ENCODE measurements at places on chromosomes 1 and 21.

DNA sequence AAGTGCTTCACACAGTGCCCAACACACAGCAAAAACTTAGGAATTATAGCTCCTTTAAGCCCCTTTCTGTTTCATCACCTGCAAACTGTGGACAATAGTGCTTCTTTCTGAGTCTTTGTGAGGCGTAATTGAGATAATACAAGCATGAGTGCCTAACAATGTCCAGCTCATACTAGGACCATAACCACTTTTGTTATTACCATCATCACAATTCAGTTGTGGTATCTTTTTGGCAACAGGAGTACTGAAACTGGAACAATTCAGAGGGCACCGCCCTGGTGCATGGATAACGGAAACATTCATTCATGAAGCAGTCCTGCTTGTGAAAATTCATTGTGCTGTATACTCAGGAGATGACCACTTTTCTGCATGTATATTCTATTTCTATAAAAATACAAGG lies 18.2 kb downstream of the DNAJC11 start:
- no peak for DNase-seq

DNA sequence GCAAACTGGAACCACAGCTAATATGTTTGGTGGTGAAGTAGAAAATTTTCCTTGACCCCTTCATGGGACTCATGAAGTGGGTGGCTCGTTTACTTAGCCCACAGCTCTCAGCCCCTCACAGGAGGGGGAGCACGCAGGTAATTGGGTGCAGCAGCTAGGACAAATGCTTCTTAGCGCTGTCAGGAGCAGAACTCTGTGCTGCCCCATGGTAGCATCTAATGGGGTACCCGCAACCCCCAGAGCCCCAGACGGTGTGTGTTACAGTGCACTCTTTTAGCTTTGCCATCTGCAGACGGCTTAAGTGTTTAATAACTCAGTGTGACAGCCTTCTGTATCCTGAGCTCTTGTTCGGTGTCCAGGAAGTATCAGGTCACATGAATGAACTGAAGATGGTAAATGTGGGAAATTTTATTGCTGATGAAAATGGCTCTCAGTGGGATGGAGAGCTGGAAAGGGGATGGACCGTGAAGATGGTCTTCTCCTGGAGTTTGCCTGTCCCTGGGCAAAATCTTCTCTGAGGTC lies 189.6 kb upstream of the ZRANB2 start:
- no peak for DNase-seq

- DNase-seq, result peak; percentile 44
Measured at GRCh38 chr21:33490991-33491372, 534 bp downstream of the DNAJC28 start.

- DNase-seq, result no peak
Measured at GRCh38 chr1:183585038-183585437, 5.2 kb downstream of the NCF2 start.

- no peak for DNase-seq
Measured at GRCh38 chr1:177922209-177922608, 47.6 kb downstream of the SEC16B start.

- DNase-seq, result no peak
Measured at GRCh38 chr1:42529724-42530181, 66.7 kb downstream of the CCDC30 start.

- peak; percentile 64 for DNase-seq
Measured at GRCh38 chr1:232218955-232219865, 410.7 kb downstream of the SIPA1L2 start.

DNA sequence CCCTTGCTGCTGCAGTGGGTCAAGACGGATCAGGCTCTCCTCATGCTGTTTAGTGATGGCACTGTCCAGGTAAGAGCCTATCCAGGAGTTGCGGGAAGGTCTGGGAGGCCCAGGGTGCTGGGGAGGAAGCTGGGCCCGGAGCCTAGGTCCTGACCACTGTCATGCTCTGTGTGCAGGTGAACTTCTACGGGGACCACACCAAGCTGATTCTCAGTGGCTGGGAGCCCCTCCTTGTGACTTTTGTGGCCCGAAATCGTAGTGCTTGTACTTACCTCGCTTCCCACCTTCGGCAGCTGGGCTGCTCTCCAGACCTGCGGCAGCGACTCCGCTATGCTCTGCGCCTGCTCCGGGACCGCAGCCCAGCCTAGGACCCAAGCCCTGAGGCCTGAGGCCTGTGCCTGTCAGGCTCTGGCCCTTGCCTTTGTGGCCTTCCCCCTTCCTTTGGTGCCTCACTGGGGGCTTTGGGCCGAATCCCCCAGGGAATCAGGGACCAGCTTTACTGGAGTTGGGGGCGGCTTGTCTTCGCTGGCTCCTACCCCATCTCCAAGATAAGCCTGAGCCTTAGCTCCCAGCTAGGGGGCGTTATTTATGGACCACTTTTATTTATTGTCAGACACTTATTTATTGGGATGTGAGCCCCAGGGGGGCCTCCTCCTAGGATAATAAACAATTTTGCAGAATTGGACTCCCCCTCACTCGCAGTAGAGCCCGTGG lies 1.7 kb downstream of the DYNLT4 start:
- no peak for DNase-seq

DNA sequence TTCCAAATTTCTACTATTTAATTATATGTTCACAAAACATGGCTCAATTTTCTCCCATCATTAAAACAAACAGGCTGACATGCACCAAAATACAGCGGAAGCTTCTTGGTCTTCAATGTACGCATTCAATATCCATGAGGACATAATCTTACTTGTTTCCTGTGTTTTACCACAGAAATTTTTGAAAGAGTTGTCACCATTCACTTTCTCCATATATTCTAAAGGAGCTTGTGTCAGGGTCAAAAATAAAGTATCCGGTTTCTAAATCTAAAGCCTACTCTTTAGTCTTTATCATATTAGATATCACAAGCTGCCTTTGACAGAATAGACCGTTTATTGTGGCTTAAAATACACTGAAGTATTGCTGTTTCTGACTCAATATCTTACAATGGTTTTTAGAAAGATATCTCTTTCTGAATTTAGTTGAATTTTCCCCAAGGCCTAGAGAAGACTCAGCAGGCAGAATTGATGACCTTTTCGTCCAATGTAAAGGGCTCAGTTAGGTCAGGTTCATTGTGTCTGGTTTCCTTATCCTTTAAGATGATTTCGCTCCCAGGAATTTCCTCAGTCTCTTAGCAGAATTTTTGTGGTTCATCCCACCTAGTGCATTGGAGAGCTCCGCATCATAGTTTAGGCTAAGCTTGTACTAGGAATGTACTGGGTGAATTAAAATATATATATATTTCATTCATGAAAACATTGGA lies 717.2 kb downstream of the NCAM2 start:
- no peak for DNase-seq

DNA sequence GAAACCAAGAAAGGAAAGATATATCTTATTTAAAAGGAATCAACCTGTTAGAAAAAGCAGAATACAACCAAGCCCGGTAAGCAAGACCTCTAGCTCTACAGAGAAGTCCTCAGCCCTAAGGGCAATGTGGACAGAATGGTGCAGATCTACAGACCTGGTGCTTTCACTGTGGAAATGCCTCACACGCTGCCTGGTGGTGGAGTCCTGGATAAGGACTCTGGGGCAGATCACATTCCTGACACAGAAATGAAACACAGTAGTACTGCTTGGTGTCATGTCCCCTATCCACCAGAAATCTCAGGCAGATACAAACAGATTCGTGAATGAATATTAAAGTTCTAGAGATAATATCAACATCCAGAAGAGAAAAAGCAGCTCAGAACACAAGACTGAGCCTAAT lies 6.8 kb downstream of the CNN3 start:
- DNase-seq, result no peak

GRCh38 chr1:43008115-43009060 lies 49.7 kb upstream of the SLC2A1 start:
- DNase-seq, result no peak

DNA sequence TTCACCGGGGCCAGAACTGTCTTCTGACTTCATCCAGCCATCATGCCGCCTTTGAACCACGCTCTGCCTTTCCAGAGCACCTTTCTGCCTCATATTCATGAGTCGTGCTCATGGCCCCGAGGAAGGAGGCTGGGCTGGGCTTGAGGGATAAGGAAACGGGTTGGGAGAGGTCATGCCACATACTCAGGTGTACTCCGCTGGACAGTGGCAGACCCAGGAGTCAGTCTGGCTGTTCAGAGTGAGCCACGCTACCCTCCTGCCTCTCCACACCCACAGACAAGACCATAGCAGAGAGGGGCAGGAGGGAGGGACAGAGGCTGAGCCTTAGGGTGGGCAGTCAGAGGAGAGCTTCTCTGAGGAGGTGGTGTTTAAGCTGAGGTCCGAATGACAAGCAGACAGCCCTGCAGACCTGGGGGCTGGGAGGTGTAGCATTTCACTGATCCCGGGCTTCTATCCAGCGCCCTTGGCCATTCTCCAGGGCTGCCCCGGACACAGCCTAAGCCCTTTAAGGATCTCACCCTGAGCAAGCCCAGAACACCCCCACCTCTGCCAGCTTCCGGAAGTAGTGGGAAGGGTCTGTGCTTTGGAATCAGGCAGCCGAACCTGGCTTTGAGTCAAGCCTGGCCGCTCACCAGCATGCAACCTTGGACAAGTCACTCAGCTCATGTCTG lies 102.3 kb downstream of the LACTBL1 start:
- no peak for DNase-seq

- DNase-seq, result no peak
Measured at GRCh38 chr1:113941245-113941559, 12.1 kb downstream of the HIPK1 start.

DNA sequence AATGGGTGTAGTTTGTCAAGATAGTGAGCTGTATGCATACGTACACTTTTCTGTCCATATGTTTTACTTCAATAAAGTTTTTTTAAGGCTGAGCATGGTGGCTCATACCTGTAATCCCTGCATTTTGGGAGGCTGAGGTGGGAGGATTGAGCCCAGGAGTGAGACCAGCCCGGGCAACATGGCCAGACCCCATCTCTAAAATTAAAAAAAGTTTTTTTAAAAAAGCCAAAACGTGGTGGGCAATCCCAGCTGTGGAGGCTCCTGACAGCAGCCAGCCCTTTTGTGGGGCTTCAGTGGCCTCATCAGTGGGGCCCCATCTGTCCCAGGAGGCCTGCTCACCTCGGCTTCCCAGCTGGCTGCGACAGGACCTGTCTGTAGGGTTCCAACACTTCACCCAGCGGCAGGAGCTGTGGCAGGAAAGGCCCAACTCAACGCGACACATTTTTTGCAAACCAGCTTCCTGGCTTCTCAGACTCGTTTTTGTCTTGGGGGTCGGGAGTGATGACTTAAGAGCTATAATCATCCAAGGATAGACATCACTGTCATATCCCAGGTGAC lies 56.9 kb upstream of the LBR start:
- DNase-seq, result no peak

DNA sequence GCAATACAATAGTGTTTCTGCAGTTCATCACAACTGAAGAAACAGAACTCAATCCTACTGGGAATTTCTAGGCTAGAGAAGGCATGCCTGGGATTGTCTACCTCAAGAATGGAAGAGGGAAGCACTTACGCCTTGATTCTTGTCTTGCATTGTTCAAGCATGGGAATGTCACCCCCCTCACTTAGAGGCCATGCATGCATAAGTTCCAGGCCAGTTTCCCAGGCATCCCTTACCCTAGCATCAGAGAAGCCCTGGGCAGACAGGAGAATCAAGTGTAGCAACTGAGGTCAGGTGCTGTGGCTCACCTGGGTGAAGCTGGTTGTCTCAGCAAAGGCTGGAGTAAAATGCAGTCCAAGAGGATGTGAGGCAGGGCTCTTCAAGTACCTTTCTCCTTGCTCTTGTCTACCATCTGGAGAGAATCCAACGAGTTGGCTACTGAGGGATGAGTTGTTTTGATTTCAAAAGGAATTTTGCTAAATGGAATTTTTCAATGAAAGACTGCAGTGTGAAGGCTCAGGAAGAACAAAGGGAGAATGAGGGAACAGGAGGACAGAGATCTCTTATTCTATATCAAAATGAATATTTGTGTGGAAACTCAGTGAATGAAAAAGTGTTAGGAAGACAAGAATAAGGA lies 174.3 kb downstream of the NEK7 start:
- no peak for DNase-seq

GRCh38 chr1:219149009-219149577 lies 24.6 kb upstream of the LYPLAL1 start:
- DNase-seq, result no peak

DNA sequence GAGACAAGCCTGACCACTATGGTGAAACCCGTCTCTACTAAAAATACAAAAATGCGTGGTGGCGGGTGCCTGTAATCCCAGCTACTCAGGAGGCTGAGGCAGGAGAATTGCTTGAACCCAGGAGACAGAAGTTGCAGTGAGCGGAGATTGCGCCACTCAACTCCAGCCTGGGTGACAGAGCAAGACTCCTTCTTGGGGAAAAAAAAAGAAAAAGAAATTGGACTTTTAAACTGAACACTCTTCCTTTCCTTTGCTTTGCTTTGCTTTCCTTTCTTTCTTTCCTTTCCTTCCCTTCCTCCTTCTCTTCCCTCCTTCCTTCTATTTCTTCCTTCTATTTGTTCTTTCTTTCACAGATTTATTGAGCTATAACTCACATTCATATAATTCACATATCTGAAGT lies 43.3 kb upstream of the PUM1 start:
- DNase-seq, result no peak

- DNase-seq, result no peak
Measured at GRCh38 chr1:8649027-8649426, 168.4 kb downstream of the RERE start.

GRCh38 chr21:33273044-33273443 lies 6.9 kb downstream of the IL10RB start:
- DNase-seq, result no peak

- no peak for DNase-seq
Measured at GRCh38 chr1:1136547-1137230, 20.8 kb upstream of the C1orf159 start.

All from NCI-H524 (cell line).